ENCODE measurements at places on chromosomes 2 and 18.

DNA sequence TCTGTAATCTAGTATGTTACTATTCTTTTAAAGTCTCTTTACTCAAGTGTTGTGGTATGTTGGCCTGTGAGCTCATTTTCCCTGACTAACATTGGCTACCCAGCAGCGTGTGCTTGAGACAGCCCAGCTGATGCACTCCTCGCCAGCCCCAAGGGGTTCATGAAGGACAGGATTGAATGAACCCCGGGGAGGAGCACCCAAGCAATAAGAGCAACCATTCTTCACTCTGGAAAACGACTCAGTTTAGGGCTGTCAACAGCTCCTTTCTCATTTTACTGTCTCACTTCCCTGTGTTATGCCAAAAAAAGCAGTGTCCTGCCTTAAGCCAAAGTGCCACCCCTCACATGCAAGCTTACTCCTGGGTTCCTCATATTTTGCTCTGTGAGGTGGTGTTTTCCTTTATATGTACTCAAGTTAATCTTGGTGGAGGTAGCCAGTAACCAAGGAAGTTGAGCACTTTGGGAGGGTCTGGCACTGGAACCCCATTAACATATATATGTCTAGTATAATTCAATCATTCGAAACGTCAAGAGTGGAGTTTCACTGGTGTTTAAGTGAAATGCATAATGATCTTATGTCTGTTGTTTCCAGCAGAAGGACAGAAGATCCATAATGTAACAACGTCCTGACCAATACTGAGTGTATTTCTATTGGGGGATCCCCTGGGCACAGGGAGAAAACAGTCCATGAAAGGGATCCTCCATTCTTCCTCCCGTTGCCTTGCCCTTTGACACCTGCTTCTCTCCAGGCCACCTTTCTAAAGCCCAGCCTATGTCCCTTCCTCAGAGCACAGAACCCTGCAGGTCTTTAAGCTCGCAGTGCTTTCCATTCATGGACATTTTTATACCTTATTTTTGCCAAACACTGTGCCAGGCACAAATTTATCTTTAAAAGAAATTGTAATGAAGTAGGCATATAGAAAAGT is 43.2 kb downstream of the ATIC start:
- no peak for DNase-seq

- no peak for DNase-seq
Measured at GRCh38 chr18:59308938-59309260, 9.6 kb downstream of the CPLX4 start.

- DNase-seq: no peak
Measured at GRCh38 chr2:239669181-239669898, 268.5 kb upstream of the HDAC4 start.

GRCh38 chr18:27206411-27206810 is 21.3 kb upstream of the CHST9 start:
- no peak for DNase-seq

DNA sequence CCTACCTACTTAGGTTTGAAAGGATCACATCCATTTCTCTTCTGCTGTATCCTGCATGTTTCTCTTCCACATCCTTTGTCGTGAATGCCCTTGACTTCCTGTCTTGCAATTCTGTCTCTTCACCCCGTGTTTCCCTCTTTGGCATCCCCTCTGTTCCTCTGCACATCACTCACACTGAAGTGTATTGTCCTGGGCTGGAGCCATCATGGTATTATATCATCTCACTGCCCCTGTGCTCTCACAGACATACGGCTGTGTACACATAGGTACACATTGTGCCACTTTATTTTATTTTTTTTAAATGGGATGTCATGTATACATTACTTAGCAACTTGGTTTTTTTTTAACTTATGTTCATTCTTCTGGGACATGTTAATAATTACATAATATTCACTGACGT is 291.6 kb downstream of the ALPK2 start:
- DNase-seq: no peak

DNA sequence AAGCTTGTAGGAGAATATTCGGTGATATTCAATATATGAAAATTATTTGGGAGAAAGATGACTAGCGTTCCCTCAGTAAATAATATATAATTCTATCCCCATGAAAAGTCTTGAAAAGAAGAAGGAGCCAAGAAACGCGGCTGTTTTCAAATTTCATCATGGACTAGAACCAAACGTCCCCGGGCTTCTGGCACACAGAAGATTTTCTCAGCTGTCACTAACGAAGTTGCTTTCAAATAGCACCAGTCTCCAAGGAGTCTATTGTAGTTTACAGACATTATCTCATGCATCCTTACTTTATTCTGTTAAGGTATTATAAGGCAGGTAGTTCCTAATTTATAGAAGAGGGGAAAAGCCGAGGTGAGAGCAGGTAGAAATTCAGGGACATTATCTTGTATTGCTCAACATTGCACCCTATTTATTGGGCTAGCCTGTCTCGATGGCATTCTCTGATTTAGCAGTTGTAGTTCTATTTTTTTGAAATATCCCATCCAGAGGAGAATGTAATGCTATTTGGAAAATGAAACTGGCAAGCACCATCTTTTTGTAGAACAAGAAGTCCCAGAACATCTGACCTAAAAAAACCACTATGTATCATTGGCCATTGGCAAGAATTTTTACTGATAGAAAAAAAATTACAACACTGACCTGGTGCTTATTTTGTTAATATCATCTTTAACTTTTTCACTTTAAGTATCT is 198.1 kb upstream of the RASGRP3 start:
- DNase-seq: no peak

- no peak for DNase-seq
Measured at GRCh38 chr2:230220347-230220969, 674 bp upstream of the SP110 start.

DNA sequence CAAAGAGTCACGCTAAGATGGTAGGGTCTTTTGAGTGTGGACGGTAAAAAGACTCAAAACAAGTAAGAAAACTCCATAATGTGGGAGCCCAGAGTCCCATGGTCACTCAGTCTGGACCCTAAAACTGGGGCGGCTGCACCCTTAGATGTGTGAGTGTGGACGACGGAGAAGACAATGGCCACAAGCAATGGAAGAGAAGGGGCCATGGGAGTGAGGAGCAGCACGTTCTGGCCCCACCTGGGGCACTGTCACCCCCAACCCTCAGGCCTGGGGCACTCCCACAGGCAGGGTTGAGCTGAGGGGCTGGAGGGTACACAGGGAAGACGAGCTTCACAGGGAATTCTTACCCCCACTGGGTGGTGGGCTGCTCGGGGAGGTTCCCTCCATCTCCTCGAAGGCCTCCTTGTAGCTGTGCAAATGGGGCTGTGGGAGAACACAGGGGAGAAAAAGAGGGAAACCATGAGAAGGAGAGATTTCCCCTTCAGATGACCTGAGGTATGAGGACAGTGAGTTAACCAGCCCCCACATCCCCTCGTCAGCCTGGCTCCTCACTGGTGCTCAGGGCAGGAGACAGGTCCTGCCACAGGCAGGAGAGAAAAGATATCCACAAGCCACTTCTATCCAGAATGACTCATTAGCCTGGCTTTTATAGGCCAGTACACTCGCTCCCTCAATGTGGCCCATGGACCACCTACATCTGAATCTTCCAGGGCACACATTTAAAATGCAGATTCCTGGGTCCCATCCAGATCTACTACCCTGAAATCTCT is 167.9 kb downstream of the TNS1 start:
- DNase-seq: no peak

- DNase-seq: no peak
Measured at GRCh38 chr18:29753379-29753778, 1289.2 kb downstream of the DSC3 start.

GRCh38 chr2:106664669-106665068 is 177.5 kb downstream of the CD8B2 start:
- no peak for DNase-seq

DNA sequence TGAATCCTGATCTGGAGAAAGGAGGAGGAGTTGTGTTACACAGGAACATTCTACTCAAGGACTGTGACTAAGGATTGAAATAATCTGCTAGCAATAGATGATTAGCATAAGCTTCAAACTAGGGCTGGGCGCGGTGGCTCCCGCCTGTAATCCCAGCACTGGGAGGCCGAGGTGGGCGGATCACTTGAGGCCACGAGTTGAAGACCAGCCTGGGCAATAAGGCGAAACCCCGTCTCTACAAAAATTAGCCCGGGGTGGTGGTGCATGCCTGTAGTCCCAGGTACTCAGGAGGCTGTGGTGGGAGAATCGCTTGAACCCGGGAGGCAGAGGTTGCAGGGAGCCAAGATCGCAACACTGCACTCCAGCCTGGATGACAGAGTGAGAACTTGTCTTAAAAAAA is 1.5 kb downstream of the TRMT61B start:
- DNase-seq: no peak

DNA sequence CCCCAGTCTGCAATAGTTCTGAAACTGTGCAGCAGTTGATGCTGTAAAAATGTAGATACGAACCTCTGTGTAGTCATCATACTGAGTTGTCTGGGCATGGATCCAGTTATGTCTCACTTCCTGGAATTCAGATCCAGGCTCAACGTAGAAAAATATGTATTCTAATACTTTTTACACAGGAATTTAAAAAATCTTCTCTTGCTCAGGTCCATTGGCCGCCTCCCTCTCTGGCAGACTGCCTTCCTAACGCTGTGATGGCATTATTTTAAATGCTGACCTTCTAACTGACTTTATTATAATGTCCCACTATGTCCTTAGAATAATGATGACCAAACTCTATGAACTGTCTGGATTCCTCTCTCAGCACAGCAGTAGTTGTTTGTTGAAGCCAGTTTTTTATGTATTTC is 119.6 kb downstream of the FEZ2 start:
- DNase-seq: no peak

DNA sequence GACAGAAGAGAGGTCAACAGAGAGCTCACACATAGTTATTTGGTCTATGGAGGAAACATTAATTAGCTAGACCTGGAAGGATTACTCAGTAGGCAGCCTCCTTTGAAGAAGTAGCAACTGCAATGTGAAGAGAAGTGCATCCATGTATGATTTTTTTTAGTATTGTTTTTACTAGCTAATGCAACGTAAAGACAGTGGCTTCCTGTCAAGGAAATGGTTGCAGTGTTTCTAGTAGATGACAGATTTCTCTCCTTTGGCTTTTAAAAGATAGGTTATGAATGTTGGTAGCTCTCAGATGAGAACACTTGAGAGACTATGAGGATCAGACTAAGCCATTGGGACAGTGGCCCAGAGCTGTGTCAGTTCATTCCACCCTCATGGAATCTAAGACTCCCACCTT is 175.8 kb downstream of the AGPS start:
- no peak for DNase-seq

GRCh38 chr2:217685255-217685605 is 317.6 kb downstream of the TNS1 start:
- DNase-seq: no peak

DNA sequence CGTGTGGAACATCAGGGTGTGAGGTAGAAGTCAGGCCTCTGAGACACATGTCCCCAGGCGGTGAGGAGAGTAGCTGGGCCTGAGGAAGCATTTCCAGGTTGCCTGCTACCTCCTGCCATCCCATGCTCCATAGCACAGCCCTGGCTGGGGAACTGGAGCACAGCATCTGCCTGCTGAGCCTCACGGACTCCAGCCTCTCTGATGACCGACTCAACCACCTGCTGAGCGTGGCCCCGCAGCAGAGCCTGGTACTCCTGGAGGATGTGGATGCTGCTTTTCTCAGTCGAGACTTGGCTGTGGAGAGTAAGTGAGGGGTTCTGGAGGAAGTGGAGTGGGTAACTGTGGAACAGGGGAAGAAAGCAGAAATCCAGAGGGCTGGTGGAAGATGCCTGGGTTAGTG is 2.9 kb downstream of the BCS1L start:
- no peak for DNase-seq

DNA sequence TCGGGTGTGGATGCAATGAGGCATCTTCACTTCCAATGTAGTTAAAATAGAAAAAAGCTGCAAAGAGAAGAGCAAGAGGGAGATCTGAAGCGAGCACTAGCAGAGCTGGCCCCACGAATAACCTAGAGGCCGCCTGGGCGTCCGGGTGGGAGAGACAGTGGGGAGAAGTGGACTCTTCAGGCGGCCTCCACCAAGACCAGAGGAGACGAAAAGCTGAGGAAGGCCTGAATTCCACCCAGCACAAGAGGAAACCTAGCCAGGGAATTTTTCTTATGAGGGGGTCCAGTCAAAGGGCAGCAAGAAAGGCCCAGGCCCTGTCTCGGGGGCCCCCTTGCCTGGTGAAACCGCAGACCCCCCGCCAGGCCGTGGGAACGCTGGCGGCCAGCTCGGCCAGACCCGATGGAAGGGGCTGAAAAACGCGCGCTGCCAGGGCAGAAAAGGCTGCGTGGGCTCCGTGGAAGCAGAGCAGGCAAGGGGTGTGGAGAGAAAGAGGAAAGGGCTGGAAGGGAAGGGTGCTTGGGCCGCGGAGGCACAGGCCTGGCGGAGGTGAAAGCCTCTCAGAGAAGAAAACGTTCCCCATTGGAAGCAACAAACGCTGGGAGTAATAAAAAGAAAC is 69.2 kb downstream of the KCTD1 start:
- DNase-seq: no peak

GRCh38 chr2:239268082-239268481 is 132.7 kb downstream of the HDAC4 start:
- no peak for DNase-seq

GRCh38 chr2:187879491-187879890 is 325.3 kb upstream of the TFPI start:
- no peak for DNase-seq

GRCh38 chr2:216776066-216776850 is 80.9 kb upstream of the IGFBP5 start:
- DNase-seq: no peak

DNA sequence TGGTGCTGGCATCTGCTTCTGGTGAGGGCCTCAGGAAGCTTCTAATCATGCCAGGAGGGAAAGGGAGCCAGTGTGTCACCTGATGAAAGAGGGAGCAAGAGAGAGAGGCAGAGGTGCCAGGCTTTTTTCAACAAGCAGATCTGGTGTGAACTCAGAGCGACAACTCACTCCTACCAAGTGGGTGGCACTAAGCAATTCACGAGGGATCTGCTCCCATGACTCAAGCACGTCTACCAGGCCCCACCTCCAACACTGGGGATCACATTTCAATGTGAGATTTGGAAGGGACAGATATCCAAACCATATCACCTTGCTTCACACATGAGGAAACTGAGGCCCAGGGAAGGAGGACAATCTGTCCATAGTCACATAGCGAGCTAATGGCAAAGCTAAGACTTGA is 19.1 kb downstream of the FABP1 start:
- DNase-seq: no peak
